ENCODE measurements at places on chromosomes 7 and 10.
A peak's percentile ranks its signal among the peaks of the same experiment; 100 is the strongest.

DNA sequence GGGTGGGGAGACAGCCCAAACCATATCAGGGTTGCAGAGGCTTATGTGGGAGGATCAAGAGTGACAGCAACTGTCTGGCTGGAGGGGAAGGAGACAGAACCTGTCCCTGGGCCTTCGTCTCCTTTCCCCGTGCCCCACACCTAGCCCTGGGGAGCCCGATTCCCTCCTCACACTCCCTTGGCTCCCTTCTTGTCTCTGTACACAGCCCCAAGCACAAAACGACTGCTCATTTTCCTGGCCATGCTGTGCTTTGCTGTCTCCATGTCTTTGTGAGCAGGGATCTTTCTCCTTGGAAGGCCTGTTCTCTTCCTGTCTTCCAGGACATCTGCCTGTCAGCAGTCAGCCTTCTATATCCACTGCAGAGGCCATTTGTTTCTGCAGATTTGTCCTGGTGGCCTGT, 113.7 kb downstream of the INSYN2A start:
- no peak for DNase-seq

- no peak for DNase-seq
These were observed 83.1 kb downstream of the LHPP start for GRCh38 chr10:124544711-124545110.

DNA sequence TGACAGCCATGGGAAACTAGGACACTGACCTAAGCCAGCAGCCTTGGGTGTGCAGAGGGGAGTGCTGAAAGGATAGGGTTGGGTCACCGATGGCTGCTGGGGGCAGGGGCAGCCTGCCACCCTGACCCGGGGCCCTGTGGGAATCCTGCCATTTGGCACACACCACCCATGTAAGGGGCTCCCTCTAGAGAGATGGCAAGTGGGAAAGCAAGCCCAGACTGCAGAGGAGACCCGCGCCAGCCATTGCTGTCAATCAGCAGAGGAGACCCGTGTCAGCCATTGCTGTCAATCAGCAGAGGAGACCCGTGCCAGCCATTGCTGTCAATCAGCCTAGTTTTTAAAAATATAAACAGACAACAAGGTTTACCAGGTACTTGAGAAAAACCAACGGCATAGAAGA, 27.4 kb upstream of the PRKAG2 start:
- no peak for DNase-seq

- no peak for DNase-seq
These were observed 57.6 kb downstream of the CDH23 start for GRCh38 chr10:71454347-71454746.

- no peak for DNase-seq
These were observed 32.4 kb downstream of the NSUN6 start for GRCh38 chr10:18619016-18619415.

DNA sequence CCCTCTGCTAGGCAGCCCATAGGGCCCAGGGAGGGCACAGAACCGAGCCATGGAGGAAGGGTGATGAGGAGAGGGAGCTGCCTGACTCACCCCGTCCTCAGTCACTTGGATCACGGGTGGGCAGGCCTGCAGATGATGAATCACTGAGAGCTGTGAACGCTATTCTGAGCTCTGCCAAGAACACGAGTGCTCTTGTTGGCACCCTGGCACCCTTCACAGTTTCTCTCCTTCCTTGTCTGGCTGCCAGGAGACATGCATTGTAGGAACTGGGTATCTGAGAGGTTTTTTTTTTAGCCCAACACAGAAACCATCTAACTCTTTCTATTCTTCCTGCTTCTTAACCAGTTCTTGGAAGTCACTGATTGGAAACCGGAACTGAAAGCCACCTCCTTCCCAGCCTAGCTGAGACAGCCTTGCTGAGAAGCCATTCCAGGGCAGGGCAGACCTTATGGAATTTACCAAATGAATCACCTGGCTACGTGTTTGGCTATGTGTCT, 82.1 kb downstream of the SLC37A3 start:
- peak; percentile 55 for DNase-seq

DNA sequence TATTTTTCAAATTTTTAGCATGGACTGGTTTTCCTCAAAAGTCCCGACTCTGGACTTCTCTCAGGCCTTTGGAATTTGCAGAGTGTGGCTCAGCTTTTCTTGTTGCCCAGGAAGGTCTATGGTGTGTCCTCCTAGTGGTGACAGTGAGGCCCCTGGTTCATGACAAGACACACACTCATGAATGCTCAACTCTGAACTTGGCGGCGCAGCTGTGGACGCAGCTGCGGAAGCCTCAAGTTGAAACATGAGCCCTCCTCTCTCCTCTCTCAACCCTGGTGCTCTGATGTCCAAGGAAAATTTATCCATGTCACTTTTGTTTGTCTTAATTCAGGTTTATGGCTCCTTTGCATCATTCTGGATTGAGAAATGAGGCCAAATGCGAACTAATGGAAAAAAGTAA, 183.9 kb downstream of the HECW1 start:
- DNase-seq: no peak

GRCh38 chr7:18940593-18941134, 176.8 kb downstream of the TWIST1 start:
- DNase-seq: no peak

DNA sequence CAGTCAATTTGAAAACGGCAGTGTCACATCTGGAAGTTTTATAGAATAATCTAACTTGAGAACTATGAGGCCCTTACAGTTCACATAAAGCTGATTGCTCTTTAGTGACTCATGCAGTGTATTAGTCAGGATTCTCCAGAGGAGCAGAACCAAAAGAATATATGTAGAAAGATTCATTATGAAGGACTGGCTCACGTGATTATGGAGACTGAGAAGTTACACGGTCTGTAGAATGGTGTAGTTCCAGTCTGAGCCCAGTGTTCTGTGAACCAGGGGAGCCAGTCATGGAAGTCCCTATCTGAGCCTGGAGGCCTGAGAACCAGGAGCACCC, 21.5 kb downstream of the RBM33 start:
- DNase-seq: no peak

- DNase-seq: no peak
These were observed 1.6 kb upstream of the VIPR2 start for GRCh38 chr7:159146084-159146858.

- no peak for DNase-seq
These were observed 43.7 kb upstream of the NCAPG2 start for GRCh38 chr7:158748335-158748734.

DNA sequence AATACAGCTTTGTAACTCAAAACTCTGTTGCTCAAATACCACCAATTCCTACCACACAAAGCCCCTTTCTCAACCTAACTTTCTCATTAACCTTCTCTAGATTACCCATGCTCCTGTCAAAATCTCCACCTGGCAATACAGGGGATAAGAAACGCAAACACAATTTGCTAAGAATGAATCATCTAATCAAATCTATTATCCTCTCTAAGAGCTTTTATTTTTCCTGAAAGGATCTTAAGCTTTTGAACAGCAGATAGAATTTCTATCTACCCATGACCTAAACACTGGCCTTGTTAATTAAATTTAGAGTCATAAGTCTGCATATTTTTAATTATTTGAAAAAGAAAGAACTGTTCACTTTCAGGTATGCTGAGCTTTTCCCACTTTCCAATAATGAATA, 98.3 kb downstream of the HBP1 start:
- DNase-seq: no peak

GRCh38 chr7:50307368-50308032, 3.0 kb downstream of the IKZF1 start:
- peak; percentile 79 for DNase-seq

DNA sequence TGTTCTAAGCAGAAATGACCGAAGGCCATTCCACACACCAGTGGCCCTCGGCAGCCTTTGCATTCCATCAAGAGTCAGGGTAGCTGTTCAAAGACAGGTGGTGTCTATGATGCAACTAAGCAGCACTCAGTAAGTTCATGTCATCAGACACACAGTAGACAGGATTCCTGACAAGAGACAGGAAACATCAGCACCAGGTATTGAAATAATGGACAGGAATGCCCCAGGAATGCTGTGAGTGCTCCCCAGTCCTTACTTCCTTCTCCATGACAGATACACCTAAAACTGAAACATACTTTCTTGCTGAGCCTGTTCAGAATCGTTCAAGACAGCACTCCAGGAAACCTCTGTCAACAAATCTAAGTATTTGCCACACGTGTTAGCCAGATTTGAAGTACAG, 204.4 kb downstream of the TPST1 start:
- no peak for DNase-seq

DNA sequence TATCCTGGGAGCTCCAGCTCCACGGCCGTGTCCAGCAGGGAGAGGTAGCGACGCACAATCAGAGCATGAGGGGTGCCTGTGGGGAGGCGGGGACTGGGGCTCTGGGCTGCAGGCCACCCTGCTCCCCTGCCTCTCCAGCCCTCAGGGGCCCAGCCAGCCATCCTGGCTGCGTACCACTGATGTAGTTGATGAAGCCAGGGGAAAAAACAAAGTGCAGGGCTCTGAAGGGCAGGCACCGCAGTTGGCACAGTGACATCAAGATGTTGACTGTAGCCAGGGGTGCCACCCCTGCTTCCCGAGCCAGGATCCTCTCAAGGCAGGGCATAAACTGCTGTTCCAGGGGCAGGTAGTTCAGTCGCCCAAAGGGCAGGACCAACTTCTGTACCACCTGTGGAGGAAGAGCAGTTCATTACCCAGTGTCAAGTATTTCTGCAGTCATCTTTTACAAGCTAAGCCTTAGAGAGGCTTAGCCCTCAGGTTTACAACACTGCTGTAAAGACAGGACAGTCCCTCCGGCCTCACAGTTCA, 2.8 kb downstream of the FASTK start:
- no peak for DNase-seq

DNA sequence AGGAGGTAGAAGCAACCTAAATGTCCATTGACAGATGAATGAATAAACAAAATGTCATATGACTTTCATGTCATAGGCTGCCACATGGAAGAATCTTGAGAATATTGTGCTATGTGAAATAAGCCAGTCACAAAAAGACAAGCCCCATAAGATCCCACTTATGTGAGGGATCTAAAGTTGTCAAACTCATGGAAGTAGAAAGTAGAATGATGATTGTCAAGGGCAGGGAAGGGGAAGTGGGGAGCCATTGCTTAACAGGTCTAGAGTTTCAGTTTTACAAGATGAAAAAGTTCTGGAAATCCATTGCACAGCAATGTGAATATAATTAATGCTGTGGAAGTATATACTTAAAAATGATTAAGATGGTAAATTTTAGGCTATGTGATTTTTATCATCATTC, 229.3 kb upstream of the KMT2E start:
- no peak for DNase-seq

DNA sequence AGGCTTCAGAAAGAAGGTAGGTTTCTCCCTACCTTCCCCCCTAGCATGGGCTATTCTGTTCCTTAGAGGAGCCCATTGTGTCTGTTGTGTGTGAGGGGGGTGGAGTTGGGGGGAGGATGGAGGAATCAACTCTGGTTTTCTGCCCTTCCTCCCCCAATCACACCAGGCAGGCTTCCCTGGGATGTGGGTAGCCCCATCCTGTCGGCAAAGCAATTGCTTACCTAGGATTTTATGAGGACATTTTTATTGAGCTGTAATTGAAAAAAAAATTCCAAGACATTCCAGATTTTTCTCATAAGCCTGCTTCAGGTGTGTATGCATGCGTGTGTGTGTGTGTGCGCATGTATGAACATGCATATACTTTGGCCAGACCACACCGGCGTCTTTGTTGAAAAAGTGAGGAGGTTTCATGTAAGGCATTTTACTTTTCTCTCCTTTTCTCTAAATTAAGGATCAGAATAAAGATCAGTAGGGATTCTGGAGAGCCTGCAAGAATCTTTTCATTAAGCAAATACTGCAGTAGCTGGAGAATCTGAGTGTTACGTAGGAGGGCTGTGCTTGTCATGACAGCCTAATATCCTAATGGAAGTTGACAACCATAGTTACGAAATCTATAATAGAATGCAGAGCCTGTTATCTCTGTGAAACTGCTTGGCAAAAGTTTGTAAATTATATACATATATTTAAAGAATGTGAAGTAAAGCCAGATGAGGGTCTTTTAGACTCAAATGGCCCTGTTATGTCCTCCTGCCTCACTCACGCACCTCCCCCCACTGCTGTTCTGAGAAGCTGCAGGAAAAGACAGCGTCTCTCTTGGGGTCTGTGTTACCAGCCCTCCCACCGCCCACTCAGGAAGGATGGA, 27.3 kb upstream of the SAMD8 start:
- DNase-seq: no peak

DNA sequence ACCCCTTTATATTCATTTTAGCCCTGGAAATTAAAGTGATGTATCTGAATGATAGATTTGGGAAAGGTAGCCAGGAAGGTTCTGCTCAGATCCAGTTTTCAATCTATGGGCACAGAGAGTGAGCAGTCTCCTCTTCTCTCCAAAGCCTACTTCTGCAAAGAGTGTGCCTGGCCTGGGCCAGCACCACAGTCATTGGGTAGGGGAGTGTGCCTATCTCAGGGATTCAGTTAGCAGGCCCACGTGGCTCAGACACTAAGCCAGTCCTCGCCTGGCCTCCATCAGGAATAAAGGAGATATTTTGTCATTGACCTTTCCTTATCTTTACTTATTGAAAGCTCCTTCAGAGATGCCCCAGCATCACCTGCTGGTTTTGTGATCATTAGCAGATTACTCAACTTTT, 215.8 kb upstream of the CCDC6 start:
- no peak for DNase-seq

DNA sequence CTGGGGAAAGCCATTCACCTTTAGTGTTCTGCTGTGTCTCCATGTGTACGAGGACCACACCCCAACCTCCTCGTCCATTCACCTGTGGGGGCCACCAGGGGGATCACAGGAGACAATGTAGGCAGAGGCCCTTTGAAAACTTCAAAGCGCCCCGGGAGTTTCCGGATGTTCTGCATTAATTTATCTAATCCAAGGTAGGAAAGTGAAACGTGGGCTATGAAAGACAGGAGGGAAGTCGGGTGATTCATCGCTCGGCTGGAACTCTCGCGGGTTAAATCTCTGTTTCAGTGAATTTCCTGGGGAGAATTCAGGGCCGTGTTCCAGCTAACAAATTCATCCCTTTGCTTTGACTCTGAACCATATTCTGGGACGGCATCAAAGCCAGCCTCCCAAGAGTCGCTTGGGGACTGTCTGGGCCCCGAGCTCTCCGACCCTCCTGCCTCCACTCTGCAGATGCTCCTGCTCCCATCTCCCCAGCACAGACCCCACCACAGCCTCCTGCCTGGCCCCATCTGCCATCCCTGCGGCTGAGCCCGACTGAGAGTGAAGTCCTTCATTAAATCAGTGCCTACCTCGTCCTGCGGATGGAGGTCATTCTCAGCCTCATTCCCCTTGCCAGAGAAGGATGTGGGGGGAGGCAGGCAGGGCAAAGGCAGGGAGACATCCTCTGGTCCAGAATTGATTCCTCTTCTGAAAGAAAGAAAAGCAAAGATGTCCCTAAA, 114.1 kb upstream of the CARD11 start:
- DNase-seq: no peak

GRCh38 chr10:29703271-29703670, 68.5 kb upstream of the SVIL start:
- DNase-seq: no peak

DNA sequence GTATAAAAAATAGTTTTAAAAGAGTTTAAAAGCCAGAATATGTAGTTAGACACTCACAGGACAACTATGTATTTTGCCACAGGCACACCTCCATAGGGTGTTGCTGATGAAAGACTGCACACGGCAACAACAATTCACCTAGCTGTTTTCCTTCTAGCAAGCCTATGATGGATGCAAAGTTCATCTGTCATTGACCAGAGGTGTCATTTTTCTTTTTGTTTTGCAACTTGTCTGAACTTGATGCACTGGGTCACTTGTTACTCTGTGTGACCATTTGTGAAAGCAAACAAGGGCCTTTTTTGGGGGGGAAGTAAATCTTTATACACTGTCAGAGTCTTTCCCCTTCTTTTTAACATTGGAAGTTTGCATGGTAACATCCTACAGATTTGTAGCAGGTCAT, 258.0 kb upstream of the SEMA3A start:
- DNase-seq: no peak

- no peak for DNase-seq
These were observed 123.5 kb downstream of the SMURF1 start for GRCh38 chr7:99020413-99020715.

Measured in activated CD4-positive, alpha-beta T cell treated with anti-CD3 and anti-CD28 coated beads for 36 hours (primary cell).